ENCODE measurements at places on chromosomes 7 and 10.

DNA sequence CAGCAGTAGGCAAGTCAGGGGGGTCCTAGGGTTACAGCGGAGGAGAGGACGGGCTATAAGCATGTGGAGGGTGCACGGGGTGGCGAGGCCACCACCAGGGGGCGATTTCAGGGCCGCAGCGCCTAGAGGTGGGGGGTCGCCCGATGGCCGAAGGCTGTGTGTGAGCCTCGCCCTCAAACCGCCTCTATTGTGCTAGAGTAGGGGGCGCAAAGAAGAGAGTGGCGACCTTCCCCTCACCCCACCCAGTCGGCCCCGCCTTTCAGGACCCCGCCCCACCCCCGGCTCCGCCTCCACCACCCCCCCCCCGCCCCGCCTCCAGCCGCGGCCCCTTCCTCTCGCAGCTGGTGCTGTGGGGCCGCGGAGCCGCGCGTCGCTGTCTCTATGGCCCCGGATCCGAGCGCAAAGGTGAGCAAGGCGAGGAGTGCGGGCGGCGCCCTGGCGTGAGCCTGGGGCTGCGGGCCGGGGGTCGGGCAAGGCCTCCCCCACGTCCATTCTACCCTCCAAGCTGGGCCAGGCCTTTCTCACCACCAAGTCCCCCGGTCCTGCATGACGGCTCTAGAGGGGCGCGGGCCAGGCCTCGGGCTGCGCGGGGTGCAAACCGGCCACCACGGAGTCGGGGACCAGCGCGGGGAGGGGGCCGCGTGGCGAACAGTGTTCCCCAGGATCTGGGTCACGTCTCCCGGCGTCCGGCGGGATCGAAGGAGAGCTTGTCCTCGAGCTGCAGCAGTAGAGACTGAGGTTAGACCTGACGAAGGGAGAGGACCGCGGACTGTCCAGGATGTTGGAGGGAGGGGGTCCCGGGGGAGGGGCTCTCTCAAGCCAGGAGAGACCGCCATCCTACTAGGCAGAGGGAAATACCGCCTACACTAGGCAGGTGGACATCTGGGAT lies at the start of gene SEMA4G:
SEMA4G (plus strand) TSS at position 318 of the 889 bp plus-strand sequence. CDS start 3,409 bp downstream, outside the sequence.
- DNase-seq, result peak; percentile 33

DNA sequence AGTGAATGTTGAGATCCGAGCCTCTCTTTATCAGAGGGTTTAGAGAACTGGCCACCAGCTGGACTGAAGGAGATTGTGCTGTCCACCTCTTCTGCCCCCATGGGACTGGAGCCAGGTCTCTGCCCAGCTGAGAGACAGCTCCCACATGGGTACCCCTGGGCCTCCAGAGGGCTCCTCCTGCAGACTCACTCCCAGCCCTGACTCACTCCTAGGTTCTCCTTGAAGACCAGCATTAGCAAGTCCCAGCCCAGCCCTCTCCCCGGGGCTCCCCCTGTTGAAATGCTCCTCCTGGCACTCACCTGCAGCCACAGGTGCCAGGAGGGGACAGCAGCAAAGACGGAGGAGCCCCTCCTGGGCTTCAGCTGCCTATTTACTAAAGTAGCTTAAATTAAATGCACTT lies 126.9 kb downstream of the CXCL12 start:
- no peak for DNase-seq

GRCh38 chr7:44387389-44387788 lies 62.0 kb upstream of the CAMK2B start:
- DNase-seq, result no peak

DNA sequence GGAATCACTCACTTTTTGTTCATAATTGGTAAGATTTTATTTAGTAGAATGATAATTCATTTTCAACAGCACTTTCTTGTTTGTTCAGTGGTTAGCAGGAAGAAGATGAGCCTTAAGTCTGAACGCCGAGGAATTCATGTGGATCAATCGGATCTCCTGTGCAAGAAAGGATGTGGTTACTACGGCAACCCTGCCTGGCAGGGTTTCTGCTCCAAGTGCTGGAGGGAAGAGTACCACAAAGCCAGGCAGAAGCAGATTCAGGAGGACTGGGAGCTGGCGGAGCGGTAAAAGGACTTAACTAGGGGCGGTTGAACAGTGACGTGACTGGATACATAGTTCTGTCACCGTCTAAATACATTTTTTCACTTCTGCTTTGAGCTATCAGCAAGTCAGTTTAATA lies 31.3 kb downstream of the RABGEF1 start:
- no peak for DNase-seq

DNA sequence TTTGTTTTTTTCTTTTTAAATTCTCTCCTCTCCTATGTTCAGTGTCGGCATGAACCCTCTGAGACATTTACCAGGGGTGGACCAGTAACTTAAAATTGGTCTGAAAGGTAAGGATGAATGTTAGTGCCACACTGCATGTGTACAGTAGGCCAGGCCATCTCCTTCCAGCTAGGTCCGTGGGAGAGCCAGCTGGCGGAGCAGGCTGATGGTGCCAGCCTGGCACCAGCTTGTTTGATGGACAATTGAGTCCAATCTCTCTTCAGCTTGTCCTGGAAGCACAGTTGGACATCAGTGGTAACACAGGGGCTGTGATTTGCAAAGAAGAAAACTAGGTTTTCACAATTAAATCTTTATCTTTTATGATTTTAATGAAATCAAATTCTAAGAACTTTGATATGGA lies 136.5 kb downstream of the CNNM2 start:
- DNase-seq, result no peak

DNA sequence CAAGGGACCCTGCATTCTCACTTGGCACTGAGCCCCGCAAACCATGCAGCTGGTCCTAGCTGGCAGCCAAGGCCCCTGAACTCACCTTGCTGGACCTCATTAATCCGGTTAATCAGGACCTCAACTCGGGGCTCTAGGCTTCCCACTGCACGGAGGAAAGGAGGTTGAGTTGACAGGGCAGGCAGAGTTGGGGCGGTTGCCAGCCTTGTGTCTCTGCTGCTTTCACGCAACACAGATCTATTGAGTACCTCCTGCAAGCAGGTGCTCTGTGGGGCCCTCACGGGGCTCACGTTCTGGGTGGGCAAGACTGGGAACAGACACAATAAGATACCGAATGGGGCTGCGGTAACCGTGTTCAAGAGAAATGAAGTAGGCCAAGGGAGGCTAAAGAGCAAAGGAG lies 6.2 kb downstream of the SYCE1 start:
- no peak for DNase-seq

- no peak for DNase-seq
These were observed 22.3 kb downstream of the GRID1 start for GRCh38 chr10:86344281-86344680.

DNA sequence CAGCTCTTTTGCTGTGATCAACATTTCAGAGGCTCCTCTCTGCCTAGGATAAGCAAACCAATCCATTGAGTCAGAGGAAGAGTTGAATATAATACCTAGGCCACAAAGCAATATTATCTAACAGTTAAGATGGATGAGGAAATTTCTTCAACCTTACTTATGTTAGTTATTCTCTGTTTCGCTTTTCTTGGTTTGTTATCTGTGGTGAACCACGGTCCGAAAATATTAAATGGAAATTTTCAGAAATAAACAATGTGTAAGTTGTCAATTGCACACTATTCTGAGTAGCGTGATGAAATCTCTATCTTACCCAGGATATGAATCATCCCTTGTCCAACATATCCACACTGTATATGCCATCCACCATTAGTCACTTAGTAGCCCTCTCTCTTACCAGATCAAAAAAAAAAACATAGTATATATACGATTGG lies 1.5 kb upstream of the HTR7 start:
- DNase-seq, result no peak

- no peak for DNase-seq
These were observed 176.1 kb upstream of the PFKP start for GRCh38 chr10:2891073-2891769.

GRCh38 chr10:59397961-59398360 lies 35.6 kb upstream of the FAM13C start:
- DNase-seq, result no peak

- no peak for DNase-seq
These were observed 1110.1 kb upstream of the PHF14 start for GRCh38 chr7:9863545-9863944.

- DNase-seq, result peak; percentile 85
These were observed 32.5 kb downstream of the OGDH start for GRCh38 chr7:44638611-44639557.

DNA sequence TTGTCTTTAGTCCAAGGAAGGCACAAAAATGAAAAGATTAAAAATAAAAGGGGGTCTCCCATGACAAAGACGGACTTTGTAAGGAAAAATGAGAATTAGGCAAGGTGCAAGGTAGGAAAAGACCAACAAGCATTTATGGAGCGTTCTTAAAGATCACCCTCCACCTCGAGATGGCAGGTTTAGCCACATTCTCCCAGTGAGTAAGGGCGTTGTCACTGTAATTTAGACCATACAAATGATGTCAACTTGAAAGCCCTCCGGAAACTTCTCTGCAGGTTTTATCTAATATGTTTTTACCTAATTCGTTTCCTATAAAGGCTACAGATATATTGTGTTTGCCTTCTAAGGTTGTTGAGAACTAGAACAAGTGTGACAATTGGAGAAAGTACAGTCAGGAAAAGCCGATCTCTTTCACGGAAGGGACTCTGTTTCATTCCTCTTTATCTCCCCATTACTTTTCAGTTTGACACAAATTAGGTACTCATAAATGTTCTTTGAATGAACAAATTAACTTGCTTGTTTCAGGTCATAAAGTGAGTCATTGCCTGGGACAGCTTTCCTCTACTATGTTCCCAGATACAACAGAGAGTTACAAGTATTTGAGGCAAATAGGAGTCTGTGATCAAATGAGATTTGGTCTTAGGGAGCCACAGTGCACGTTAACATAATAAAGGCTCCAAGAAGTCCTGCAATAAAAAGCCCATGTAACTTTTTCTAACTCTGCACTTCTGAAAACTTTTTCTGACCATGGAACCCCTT lies 102.6 kb upstream of the HABP2 start:
- no peak for DNase-seq

DNA sequence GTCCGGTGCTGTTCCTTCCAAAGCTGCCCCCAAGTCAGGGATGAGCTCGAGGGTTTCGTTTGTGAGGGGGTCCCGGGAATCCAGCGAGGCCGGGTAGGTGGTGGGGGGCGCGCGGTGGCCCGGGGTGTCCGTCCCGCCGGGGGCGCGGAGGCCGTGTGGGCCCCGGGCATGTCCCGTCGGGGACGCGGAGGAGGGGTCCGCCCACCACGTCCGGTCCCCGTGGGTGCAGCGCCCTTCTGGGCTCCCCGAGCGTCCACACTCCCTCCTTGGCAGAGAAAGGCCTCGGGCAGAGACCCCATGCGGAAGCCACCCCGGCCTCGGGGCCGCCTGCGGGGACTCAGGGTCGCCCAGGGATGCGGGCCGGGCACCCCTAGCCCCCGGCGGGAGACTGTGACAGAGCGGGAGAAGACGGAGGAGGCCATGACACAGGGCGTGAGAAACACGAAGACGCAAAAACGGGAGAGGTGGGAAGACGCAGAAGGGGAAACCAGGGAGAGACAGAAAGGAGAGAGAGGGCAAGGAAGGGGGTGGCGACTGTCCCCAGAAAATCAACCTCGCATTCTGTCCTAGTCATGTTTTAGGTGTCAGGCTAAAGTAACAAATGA lies 640 bp upstream of the ZNF425 start:
- peak; percentile 75 for DNase-seq

- no peak for DNase-seq
These were observed 34.2 kb upstream of the PPP1R9A start for GRCh38 chr7:94873239-94873638.

DNA sequence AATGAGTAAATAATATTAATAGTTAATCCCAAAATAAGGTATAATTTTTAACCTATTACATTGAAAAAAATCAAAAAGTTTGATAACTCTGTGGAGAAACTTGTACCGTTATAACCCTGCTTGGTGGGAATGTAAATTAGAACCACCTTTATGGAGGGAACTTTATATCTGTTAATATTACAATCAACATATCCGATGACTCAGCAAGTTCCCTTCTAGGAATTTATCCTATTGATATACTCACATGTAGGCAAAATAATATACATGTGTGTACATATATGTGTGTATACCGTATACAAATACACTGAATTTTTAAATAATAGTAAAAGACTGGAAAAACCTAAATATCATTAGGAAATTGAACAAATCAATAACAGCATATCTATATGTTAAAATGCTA lies 54.7 kb downstream of the PANK1 start:
- no peak for DNase-seq

DNA sequence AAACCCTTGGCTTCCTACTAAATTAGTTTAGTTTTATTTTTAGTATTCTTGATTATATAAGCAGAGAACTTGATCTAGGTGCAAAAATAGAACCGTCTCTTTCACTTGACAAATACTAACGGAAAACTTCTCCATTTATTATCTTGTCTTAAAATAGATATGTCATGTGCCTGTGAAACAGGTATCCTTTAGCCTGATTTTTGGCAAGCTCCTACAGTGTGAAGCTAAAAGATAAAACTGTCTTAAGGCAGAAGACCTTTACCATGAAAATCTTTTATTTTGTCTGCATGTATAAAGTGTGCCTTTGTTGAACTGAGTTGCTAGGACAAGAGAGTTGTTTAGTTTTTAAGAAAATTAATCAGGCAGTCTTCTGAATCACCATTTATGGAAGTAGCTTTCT lies 90.6 kb downstream of the CYP51A1 start:
- DNase-seq, result no peak

DNA sequence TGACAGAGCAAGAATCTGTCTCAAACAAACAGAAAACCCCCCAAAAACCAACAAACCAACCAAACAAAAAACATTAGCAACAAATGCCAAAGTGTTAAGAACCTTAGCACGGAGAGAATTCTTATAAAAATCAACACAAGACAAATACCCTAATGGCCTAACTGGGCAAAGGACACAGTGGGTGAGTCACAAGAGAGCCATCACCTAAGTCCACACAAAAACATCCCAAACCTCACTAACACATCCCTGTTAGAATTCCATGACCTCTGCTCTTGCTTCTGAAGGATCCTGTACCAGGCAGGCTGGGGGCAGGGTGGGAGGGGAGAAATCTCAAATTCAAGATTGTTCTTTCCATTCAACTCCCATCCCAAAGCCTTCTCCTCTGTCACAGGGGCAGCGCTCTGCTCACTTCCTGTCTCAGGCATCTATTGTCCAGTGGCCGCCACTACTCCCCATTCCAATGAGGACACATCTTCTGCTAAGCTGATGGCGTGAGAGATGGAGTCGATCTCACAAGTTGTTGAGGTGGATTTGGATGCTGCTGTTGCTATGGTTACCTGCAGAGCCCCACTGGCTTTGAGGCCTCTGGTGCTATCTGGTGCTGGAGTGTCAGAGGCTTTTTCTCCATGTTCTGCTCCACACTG lies 9.2 kb downstream of the IL15RA start:
- no peak for DNase-seq

GRCh38 chr10:100009283-100009792 lies 409 bp downstream of the DNMBP start:
- DNase-seq, result no peak

DNA sequence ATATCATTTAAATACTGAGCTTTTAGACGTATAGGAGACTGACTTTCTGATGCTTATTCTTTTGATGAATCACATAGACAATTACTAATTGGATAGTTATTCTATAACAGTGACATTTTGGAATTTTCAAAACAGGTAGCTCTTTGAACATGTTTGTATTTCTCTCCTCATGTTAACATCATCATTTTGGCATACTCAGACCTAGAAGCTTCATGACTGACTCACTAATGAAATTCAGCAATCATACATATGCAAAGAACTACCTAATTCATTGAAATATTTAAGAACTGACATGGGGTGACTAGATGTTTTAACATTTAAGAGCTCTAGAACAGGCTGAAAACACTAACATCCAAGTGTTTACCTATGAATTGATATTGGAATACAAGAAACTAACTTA lies 192.3 kb downstream of the VTI1A start:
- DNase-seq, result no peak

Measured in stimulated activated CD4-positive, alpha-beta T cell treated with anti-CD3 and anti-CD28 coated beads, Interleukin-1b, Interleukin-23, amount 100 ng/mL, for 48 hours (primary cell).